Hematopoietic multipotent progenitor cell treated with erythropoietin and hydrocortisone succinate and interleukin-3 and kit ligand, for 17 days (in vitro differentiated cells): ENCODE measurements at places on chromosomes 7 and 10.

DNA sequence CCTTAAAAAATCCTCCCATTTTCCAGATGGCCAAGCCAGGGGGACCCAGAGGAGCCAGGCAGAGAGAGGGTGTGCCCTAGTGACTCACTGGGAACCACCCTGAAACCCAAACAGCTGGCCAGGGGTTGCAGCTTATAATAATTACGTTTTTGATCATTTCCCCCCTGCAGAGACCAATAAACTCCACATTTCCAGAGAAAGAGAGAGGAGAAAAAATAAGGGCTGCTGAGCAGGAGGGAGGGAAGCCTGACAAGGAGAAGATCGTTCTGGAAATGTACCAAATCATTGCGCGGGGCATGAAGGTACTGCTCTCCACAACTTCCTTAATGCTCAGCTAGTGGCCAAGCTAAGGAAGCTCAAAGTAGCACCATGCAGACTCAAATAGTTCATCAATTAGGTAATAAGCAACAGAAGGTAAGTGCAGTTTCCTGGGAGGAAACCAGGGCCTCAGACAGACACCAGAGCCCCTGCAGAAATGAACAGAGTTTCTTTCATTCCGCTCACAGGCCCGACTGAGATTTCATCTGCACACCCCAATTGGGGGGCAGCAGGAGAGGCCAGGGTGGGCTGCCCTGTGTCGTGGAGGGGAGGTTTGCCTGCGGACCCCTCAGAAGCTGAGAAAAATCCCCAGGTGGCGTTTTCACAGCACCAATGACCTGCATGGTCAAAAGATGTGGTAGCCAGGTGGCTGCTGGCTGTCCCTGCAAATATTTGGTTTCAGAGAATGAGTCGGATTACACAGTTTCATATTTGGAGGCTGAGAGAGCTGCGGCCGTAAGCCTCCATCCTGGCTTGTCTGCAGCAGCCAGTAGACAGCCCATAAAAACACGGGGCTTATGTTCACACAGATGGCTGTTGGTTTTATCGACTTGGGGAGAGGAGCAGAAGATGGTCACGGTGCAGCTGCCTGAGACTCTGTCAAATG is 153.2 kb upstream of the LYZL2 start:
- DNase-seq: no peak

- no peak for DNase-seq
These were observed 4.8 kb downstream of the BTRC start for GRCh38 chr10:101358706-101359300.

GRCh38 chr7:106964466-106964865 is 80.0 kb upstream of the PRKAR2B start:
- no peak for DNase-seq

DNA sequence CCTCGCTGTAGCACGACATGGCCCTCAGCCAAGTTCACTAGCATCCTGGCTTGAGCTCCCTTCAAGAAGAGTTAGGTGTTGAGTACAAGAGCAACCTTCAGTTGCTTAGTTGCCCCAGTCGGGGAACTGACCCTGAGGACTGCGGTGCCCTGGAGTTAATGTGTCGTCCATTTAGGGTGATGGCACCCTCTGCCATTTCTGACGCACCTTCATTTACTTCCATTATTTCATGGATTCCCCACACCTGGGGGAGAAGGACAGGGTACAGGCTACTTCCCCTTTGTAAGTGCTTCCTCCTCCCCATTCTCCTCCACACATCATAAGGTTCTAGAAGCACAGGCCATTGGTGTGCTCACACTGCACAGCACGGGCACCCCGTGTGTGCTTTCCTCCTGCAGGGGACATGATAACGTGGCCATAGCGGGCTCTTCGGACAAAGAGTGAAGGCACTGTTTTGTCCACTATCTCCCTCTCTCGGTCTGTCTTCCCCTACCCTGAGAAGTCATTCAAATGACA is 1.8 kb downstream of the ALOX5 start:
- no peak for DNase-seq

DNA sequence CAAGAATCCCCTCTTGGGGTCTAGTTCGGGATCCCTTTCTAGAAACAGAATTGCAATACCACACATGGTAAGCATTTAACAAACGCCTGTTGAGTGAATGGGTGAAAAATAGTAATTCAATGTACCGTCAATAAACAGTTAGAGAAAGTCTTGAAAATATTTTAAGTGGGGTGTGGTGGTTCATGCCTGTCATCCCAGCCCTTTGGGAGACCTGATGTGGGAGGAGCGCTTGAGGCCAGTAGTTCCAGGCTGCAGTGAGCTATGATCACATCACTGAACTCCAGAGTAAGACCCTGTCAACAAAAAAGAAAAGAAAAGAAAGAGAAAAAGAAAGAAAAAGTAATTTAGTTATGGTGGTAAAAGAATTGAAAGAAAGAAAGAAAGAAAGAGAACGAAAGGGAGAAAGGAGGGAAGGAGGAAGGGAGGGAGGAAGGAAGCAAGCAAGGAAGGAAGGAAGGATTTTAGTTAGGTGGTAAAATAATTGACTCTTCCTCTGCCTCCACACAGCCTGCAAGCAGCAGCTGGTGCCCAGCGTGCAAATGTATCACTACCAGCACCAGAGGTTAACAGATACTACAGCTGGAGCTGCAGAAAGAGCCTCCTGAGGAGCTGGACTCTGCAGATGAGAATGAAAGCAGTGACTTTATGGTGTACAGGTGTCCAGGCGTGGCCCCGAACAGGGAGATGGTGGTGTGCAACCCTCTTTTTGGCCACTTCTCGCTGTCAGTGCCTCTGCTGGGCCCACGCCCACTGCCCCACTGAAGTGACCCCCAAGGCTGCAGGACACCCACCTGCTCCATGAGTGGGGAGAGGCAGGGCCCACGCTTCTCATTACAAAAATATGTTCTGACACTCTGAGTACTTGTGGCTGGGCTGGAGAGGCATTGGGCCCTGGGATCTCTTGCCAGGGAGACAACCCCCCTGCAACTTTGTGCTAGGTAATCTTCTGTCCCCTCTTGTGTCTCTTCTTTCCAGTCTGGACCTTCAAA is 135.4 kb downstream of the BAMBI start:
- no peak for DNase-seq

DNA sequence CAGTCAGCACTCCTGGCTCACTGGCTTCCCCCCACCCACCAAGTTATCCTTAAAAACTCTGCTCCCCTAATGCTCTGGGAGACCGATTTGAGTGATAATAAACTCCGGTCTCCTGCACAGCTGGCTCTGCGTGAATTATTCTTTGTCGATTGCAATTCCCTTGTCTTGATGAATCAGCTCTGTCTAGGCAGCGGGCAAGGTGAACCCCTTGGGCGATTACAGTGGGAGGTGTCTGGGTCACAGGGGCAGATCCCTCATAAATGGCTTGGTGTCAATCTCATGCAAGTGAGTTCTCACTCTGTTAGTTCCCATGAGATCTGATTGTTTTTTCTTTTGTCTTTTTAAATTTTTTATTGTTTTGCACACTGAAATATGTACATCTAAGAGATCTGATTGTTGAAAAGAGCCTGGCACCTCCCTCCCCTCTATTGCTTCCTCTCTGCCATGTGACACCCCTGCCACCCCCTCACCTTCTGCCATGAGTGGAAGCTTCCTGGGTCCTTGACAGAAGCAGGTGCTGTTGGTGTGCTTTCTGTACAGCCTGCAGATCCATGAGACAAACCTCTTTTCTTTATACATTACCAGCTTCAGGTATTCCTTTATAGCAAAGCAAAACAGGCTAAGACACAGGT is 20.5 kb downstream of the OTUD1 start:
- no peak for DNase-seq

GRCh38 chr7:151351027-151351426 is 9.4 kb downstream of the NUB1 start:
- peak; percentile 61 for DNase-seq

DNA sequence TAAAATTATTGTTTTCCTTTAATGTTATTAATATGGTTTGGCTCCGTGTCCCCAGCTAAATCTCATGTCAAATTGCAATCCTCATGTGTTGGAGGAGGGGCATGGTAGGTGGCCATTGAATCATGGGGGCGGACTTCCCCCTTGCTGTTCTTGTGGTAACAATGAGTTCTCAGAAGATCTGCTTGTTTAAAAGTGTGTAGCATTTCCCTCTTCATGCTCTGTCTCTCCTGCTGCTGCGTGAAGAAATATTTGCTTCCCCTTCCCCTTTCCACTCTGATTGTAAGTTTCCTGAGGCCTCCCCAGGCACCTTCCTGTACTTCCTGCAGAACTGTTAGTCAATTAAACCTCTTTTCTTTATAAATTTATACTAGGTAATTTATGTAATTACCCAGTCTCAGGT is 27.5 kb downstream of the VIM start:
- DNase-seq: no peak

DNA sequence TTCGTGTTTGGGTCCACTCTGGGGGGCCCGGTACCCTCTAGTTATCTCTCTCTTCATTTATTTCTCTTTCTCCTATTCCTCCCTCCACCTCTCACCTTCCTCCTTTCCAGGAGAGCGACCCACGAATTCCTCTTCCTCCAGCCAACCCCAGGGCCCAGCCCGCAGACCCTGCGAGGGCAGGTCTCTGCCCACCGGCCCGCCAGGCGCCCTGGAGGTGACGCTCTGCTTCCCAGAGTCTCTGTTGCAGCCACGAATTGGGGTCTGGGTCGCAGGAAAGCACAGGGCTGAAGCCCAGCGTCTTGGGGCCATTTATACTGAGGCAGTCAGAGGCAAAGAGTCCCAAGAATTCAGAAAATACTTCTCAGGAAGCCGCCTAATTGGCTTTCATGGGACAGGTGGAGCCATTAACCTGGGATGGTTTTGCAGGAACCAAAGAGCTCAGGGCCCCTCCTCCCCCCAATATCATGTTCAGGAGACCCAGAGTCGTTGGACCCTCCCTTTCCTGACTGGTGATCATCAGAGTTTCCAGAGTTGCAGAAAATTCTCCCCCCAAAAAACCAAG is 2.7 kb upstream of the EN2 start:
- no peak for DNase-seq

GRCh38 chr7:831596-832166 is 595 bp upstream of the SUN1 start:
- DNase-seq: peak; percentile 24

- DNase-seq: no peak
These were observed 351.2 kb downstream of the PHTF2 start for GRCh38 chr7:78149787-78150186.

- no peak for DNase-seq
These were observed 103.5 kb upstream of the ZNF438 start for GRCh38 chr10:31135171-31135570.

DNA sequence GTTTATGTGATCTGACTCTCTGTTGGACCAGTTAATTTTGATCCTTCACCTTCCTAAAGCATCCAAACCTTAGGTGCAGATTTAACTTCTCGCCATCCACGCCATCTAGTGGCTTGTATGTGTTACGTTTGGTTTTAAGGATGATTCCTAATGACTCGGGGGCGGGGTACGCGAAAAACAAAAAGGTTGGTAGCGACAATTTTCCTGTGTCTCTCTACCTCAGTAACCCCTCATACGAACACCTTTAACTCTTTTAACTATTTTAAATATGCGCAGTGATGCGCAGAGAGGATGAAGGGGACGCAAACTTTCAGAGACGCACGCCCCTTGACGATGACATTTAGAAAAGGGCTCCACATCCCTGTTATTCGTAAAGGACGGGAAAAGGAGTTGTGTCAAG is 714 bp upstream of the KCND2 start:
- no peak for DNase-seq

- no peak for DNase-seq
These were observed 1.8 kb downstream of the AP4M1 start for GRCh38 chr7:100102950-100103840.

- peak; percentile 69 for DNase-seq
These were observed 17.2 kb upstream of the SLC18A3 start for GRCh38 chr10:49592726-49593563.

- DNase-seq: no peak
These were observed 209.9 kb downstream of the CHCHD3 start for GRCh38 chr7:132872034-132872433.

DNA sequence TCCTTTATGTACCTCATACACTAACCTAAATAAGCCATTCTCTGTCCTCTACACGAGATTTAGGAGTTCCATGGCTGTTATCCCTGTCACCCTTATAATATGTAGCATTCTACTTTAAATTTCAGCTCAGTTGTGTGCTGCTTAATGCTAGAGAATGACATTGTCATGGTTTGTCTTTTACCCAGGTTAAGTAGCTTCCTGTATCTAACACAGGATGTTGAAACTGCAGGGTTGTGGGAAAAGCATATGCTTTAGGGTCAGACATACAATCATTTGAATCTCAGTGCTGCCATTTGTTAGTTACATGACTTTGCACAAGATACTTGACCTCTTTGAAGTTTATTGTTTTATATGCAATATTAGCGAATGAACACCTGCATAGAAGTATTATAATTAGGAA is 235.1 kb upstream of the CACNA2D1 start:
- DNase-seq: no peak

GRCh38 chr7:44066494-44067063 is 1.2 kb upstream of the PGAM2 start:
- no peak for DNase-seq

- no peak for DNase-seq
These were observed 539.5 kb downstream of the SUGCT start for GRCh38 chr7:40674316-40674715.

DNA sequence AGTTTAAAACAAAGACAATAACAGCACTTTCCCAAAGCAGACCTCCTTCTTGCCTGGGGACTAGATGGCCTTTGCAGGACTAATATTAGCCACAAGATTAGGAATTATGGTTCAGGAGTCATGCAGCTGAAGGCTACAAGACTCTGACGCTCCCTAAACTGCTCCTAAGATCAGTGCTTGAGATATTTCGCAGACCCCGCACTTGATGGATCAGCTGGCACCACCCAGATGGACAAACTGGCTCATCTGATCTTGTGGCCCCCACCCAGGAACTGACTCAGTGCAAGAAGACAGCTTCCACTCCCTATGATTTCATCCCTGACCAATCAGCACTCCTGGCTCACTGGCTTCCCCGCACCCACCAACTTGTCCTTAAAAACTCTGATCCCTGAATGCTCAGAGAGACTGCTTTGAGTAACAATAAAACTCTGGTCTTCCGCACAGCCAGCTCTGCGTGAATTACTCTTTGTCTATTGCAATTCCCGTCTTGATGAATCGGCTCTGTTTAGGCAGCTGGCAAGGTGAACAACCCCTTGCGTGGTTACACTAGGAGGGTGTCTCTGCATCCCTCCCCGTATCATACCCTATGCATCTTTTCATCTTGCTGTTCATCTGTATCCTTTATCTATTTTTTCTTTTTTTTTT is 26.9 kb upstream of the NRBF2 start:
- DNase-seq: no peak

GRCh38 chr7:133196856-133197612 is 55.8 kb upstream of the EXOC4 start:
- no peak for DNase-seq

DNA sequence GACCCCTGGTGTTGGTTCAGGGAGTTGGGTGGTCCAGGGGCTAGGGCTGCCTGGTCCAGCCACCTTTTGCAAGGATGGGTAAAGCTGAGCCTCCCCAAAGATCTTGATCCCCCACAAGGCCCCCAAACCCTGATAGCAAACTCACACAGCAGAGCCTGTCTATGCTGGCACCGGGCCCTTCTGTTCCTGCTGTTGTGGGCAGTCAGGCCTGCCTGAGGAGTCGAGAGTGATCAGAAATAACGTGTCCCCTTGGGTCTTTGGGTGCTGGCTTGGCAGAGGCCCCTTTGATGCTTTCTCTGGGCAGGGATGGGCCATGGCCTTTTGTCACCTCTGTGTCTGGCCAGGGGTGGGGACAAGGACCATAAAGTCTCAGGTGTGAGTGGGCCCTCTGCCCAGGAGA is 715 bp upstream of the MUC12 start:
- DNase-seq: no peak
